ENCODE measurements at places on chromosomes 3 and 15.

DNA sequence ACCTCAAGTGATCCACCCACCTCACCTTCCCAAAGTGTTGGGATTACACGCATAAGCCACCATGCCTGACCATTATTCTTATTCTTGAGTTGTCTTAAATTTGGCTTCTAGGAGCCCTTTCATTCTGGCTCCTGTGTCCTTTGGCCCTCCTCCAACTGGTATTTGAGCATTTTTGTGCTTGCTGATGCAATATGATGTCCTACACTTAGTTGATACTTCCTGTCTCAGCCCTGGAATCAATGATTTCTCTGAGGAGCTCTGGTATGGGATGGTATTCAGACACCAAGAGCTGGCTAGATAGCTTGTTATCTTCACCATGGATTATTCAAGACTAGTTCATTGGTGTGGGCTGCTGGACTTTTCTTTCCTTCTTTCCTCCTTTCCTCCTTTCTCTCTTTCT lies 25.4 kb downstream of the ZNF621 start:
- DNase-seq: no peak

DNA sequence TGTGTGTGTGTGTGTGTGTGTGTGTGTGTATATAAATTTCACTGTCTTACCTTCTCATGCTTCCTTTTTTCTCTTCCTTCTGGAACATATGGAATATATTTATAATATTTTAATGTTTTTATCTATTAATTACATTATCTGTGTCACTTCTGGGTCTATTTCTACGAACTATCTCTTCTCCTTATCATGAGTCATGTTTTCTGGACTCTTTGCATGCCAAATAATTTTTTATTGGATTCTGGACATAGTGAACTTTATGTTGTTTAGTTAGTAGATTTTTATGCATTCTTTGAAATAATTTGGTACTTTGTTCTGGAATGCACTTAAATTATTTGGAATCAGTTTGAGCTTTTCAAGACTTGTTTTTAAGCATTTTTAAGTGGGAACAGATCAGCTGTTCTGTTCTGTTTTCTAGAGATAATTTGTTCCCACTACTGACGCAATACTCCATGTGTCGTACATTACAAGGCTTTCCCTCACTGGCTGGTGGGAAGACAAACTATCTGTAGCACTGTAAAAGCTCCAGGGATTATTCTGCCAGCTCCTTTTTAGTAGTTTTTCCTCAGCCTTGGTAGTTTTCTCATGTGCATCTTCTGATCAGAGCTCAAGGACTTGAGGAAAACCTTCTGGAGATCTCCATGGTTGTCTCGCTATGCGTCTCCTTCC lies 302.0 kb downstream of the CLSTN2 start:
- DNase-seq: no peak

- DNase-seq: peak; percentile 49
These were observed 57.2 kb upstream of the KY start for GRCh38 chr3:134707908-134708597.

DNA sequence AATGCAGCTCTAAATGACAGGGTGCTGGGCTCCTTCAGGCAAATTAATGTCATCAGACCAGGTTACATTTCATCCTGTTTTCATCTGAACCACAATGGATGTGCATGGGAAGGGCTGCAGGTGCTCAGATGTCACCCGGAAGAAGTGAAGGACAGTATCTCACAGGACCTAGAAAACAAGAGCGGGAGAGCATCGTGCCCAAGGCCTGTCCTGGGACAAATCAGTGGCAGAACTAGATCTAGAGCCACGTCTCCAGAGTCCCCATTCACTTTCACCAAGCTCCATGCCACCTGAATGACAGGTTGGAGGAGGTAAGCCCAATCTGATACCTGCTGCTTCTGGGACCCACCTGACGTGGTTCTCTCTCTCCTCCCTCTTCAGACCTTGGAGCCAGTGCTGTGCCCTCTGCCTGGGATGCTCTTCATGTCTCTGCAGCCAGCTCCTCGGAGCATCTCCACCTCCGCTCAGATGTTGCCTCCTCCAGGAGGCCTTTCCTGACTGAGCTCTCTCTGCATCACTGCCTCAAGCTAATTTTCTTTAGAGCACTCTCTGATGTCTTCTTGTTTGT lies 77.3 kb downstream of the CPN2 start:
- no peak for DNase-seq

DNA sequence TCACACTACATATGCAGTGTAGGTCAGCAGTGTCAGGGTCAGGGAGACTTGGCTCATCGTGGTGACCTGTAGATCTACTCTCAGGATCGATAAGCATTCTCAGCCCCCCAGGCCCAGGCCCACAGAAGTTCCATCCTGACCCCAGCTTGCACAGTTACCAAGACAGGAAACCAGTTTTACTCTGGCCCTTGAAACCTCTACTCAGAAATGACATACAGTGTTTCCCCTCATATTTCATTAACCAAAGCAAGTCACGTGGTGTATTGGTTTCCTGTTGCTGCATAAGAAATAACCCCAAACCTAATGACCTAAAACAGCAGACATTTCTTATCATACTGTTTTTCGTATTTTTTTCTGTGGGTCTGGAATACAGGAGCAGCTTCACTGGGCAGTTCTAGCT lies 242.2 kb downstream of the SLCO3A1 start:
- no peak for DNase-seq

- no peak for DNase-seq
These were observed 5.6 kb downstream of the CSK start for GRCh38 chr15:74787251-74788041.

DNA sequence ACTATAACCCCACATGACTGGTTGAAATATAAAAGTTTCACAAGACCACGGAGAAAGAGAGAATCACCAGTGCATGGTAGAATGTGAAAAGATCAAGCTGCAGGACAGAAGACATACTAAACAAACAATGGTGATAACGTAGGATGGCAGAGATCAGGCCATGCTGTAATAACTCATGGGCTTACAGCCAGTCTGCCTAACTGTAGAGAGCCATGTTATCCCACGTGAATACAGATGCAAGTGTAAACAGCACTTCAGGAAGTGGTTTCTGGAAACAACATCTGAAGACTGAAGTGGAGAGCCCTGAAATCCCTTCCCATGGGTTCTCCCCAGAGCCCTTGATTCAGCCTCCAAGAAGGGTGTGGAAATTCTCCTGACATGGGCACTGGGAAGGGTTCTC lies 103.2 kb upstream of the SLCO2A1 start:
- DNase-seq: no peak

DNA sequence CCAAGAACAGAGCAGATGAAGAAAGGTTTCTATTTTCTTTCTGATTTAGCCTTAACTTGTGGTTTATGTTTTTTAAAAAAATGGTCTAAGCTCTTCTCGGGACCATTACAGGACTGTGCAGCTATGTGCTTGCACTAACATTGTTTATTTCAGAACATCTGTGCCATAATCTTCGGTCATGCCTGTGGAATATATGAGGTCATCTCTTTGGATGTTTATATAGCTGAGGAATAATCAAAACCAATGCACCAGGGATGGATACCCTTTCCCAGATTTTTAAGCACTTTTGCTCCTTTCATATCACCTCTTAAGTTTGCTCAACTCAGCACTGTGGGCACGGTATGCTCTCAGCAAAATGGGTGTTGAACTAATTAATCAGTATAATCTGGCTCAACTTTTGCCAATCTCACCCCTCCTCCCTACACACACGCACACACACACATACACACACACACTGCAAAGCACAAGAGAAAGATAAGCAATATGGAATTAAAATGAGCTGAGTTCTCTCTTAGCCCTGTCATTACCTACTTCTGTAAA lies 268.5 kb upstream of the TMC3 start:
- no peak for DNase-seq

GRCh38 chr15:98146031-98146820 lies 185.7 kb downstream of the ARRDC4 start:
- DNase-seq: no peak

- no peak for DNase-seq
These were observed 258.1 kb downstream of the ERC2 start for GRCh38 chr3:56209982-56210751.

- no peak for DNase-seq
These were observed 6.5 kb downstream of the GPR160 start for GRCh38 chr3:170044271-170044670.

DNA sequence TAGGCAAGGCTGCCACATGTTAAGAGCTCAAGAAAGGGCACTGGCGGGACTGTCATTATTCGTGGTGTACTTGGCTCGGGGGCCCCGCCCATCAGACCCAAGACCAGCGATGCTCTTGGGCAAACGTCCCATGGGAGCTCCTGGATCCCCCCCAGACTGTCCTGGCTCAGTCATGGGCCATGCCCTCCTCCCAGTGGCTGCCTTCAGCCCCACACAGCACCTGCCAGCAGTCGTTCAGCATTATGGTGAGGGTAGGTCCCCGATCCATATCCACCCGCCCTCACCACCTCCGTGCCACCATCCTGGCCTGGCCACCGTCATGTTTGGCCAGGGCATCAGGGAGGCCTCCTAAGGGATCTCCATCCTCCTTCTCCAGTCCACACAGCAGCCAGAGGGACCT lies 51.4 kb upstream of the IQSEC1 start:
- no peak for DNase-seq

DNA sequence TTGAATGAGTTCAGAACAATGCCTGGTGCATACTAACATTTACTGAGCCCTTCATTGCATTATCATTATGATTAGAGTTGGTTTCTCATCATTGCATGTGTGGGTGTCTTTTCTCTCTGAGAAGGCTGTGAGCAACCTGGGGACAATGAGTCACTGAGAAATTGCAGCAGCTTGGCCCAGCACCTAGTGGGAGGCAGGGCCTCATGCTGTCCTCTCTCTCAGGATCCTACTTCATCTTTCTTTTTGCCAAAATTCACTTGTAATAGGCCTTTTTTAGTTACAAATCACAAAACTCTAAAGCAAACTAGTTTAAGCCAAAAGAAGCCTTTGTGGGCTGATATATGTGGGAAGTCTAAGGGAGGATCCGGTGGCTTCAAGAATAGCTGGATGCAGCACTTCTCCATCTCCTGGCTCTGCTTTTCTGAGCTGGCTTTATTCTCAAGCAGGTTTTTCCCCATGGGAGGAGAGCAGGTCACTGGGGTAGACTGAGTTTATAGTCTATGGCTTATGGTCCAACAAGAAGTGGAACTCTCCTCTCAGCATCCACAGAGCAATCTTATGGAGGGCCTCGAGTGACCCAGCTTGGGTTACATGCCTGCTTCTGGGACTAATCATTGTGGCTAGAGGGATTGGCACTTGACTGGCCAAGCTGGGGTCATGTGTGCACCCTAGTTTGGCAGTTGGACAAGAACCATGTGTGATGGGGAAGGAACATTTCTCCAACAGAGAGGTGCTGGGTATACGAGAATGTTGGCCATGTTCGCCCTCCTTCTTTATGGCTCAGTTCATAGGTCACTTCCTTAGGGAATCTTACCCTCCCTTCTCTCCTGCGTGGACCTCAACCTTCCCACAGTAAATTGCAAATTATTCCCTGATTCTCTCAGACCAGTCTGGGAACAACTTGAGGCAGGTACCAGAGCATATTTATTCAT lies 8.7 kb upstream of the CAMK1 start:
- peak; percentile 23 for DNase-seq

- DNase-seq: peak; percentile 50
These were observed 102.5 kb downstream of the AKAP13 start for GRCh38 chr15:85482894-85483293.

DNA sequence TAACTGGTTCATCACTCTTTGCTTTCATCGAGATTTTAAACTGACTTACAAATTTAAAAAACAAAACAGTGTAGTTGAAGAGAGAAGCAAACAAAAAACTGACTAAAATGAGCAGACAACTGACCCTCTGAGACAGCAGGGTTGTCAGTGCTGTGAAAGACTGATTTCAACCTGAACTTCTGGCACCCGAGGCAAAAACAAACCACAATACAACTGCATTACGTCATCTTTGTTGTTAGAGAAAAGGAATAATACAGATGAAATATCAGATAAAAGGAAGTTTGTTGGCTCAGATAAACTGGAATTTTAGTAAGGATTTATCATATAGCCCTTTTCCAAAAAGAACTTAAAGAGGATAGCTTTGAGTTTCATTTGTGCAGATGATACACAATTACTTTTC lies 51.1 kb downstream of the PARP15 start:
- no peak for DNase-seq

DNA sequence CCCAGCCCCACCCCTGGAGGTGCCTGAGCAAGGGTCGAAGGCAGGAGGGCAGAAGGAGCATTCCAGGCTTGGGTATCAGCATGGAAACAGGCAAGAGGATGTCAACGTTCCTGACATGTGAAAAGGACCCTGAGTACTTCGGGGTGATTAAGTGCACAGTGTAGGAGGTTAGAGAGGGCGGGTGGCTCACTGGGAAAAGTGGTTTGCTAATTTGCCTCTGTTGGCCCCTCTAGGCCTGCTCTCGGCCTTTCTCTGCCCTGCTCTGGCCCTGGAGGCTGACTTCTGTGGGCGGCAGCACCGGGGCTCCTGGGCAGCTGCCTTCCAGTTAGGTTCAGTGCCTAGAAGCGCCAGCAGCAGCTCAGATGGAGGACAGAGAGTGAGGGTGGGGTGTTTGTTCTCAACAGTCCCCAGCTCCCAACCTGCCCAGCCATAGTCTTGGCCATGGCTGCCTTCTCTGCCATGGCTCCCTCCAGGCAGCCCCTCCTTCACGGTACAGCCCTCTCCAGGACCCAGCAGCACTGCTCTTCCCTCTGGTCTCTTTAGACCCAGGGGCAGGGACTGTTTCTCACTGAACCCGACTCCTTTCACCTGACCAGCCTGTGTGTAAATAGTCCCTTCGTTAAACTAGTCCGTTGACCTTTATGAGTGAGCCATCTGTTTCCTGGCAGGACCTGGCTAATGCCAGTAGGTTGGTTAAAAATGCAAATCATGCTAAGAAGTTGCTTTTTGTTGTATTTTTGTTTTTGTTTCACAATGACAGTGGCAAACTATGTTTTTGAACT lies 107.1 kb upstream of the TPM1 start:
- DNase-seq: no peak

DNA sequence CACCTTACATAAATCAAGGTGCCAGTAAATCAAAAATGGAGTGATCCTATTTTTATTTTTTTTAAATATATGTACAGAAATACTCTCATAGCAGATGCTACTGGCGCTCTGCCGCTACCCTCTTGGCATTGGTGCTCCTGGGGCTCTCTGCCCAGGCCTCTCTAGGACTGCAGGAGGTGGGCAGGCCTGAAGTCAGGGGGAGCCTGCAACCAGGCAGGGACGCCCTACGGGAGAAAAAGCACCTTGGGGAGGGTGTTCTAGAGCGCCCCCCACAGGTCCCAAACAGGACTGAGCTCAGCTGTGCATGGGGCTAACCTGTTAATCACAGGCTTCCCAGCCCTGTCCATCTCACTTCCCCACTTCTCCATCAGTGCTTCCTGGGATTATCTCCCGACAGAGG lies 192.5 kb downstream of the SHQ1 start:
- no peak for DNase-seq
